ENCODE measurements at places on chromosomes 2 and 18.
A peak's percentile ranks its signal among the peaks of the same experiment; 100 is the strongest.

GRCh38 chr2:165369898-165370296, 99.6 kb upstream of the CSRNP3 start:
- DNase-seq, result no peak

DNA sequence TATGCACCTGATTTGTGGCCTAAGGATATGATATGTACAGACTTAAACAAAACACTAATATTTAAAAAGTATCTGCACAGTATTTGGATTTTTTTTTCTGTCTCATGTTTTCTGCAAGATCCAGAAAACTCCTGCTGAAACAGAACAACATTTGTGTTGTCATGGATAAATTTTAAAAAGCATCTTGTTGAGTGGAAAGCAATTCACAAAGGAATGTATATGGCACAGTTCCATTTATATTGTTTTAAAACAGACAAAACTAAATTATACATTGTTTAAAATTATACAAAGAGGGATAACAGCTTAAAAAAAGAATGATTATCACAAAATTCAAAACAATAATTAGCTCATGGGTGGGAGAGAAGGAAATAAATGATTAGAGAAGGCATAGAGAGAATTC, 193.5 kb downstream of the PPP1R1C start:
- DNase-seq, result no peak

- DNase-seq, result no peak
Measured at GRCh38 chr2:54610700-54611099, 112.8 kb upstream of the EML6 start.

DNA sequence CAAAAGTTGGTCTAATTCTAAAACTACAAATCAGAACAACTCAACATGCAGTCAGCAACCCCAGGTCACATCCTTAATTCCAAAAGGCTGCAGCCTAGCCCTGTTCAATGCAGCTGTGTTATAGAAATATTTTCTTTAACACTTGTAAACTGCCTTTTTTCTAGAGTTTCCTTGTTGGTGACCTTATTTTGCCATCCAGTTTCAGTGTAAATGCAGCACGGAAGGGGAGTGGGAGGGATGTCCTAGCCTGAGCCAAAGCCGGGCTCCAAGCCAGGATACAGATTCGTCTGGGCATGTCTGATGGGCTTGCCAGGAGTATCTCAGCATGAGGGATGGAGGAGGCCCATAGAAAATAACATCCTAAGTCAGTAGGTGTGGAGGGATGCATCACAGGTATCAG, 17.7 kb upstream of the SP3 start:
- no peak for DNase-seq

DNA sequence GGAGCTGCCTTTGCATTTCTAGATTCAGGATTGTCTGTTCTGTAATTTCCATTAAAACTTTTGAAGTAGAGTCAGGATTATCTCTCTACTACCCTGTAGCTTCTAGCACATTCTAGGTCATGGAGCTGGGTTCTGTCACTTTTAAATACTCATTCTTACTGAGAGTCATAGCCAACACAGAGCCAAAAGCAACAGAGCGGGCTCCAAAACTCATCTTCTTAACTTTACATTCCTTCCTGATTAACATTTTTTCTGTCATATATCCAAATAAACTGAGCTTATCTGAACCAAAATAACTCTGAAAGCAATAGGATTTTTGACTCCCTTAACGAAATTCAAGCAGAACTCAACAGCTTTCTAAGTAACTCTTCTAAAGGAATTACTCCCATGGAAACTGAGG, 12.9 kb downstream of the PREPL start:
- DNase-seq, result no peak

DNA sequence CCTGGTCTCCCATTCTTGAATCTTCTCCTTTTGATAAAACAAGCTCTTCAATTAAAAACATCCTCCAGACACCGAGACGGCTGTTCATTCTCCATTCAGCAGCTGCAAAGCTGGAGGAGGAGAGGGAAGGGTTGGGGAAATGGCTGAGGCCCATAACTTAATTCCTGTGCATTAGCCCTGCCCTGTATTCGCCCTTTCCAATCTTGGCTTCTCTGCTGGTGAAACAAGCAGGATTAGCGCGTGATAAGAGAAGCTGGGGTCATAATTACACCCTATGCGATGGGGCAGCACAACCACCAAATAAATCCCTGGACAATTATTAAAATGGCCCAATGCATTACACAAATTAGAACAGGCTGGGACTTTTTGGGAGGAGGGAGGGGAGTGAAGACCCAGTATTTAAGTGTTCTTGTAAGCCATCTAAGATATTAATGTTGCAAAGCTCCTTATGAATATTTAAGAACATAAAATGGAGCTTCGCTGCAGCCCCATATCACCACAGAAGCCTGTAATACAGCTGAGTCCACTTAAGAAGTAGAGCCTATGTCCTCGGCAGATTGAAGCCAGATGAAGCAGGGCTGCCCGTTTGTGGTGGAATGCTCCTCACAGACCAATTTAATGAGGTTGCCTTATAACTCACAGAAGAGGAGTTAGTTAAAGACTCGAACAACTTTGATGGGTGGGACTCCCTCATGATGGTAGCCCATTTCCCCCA, 176.6 kb upstream of the SKOR2 start:
- DNase-seq, result peak; percentile 26

DNA sequence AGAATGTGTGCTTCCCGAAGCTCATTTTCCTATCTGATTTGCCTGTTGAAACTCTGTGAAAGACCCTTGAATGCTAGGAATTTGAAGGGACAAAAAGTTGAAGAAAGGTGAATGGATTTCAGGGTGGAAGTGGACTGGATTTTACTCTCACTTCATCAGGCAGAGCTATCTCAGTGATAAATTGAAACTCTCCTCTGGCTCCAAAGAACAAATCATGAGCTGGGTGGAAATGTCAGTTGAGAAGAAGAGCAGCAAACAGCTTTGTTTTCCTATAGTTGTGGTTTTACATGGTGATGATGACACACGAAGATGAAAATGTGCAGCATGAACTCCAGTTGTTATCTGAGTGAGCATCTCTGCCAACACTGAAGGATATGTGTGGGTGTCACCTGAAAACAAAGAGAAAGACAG, 34.4 kb downstream of the CD28 start:
- no peak for DNase-seq

GRCh38 chr2:17858064-17858463, 20.4 kb upstream of the KCNS3 start:
- DNase-seq, result no peak

DNA sequence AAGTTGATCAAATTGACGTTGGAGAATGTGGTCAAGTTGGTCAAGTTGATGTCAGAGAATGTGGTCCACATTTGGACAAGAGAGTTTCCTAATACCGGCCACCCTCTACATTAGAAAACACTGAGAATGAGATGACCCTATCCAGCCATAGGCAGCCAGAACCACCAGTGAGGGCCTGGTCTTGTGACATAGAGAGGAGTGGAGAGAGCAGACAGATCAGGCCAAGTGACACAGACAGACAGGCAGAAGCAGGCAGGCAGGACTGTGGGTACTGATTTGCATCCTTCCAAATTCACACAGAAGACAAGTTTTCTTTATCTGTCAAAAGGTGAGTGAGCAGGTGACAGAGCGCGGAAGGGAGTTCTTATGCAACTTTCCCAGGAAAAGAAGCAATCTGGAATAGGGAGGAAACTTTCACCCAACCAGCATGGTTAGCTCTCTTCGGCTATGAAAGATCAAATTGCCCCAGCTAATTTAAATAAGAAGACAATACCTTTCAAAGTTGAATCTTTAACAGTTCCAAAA, 109.1 kb upstream of the PID1 start:
- DNase-seq, result no peak

DNA sequence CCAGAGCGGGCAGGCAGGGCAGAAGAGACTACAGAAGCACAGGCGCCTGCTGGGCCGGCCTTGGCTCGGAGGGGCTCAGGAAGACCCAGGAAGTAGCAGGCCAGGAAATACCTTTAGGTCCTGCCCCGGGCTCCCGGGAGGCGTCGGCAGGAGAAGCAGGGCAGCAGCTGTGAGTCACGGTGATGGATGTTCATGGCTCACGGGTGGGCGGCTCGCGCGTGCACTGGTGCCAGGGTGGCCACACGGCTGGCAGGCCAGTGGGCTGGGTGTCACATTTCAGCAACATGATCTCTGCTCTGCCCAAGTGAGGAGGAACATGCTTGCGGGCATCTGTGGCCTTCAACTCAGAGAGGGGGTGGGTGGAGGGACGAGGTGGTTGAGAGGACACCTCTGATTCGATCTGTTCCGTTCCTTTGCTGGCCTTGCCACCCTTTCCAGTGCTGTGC, 139.3 kb downstream of the KLHL29 start:
- no peak for DNase-seq

DNA sequence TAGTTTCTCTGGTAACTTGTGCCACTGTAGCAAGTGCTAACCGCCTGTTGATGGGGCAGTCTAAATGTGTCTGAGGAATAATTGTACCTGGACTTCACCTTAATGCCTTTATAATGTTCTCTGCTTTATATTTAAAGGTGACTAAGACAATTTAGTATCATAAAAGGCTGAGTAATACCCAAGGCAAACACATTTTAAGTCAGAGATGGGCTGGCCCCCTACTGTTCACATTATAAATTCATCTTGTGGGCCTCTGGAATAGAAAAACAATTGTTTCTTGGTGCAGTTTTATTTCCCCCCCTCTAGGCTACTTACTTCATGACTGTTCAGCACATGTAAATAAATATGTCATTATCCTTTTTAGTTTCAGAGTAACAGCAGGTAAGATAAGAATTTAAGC, 559.3 kb upstream of the PIK3C3 start:
- DNase-seq, result no peak

DNA sequence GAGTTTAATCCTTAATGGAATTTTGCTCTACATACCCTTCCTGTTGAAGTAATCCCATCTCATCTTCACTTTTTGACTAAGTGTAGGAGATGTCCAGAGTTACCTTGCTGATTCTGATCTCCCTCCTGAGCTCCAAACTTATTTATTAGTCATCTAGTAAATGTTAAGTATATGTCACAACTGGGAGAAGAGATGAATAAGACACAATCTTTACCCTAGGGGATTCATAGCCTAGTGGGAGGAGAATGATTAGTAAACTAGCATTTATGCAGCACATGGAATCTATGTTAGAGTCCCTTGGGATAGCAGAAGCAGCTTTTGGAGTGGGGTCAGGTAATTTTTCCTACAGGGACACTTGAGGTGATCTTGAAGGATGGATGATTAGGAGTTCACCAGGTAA, 20.7 kb downstream of the ACVR2A start:
- DNase-seq, result no peak

DNA sequence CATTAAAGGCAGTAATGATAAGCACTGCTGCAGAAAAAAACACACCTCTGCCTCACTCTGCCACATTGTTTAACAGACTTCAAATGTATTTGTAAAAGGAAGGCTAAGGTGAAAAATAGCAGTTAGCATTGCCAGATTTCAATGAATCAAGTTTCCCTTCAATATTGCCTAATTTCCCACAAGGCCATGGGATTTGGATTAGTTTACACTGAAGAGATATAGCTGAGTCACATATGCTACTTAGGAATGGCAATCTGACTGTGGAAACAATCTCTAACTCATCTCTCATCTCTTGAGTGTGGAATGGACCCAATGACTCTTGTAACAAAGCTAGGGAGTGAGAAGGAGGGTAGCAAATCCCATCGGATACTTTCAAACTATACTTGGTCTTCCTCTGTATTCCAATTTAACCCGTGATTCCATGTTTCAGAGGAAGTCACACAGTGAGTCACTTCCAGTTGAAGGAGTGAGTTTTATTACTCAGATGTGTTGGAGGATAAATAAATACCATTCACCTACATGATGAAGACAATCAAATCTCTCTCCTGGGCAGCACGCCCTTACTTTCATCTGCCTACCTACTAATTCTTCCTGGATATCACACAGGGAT, 5.1 kb downstream of the B4GALT6 start:
- DNase-seq, result no peak

- DNase-seq, result no peak
Measured at GRCh38 chr18:42025491-42025890, 70.5 kb downstream of the PIK3C3 start.

- no peak for DNase-seq
Measured at GRCh38 chr18:4573735-4574134, 118.6 kb upstream of the DLGAP1 start.

DNA sequence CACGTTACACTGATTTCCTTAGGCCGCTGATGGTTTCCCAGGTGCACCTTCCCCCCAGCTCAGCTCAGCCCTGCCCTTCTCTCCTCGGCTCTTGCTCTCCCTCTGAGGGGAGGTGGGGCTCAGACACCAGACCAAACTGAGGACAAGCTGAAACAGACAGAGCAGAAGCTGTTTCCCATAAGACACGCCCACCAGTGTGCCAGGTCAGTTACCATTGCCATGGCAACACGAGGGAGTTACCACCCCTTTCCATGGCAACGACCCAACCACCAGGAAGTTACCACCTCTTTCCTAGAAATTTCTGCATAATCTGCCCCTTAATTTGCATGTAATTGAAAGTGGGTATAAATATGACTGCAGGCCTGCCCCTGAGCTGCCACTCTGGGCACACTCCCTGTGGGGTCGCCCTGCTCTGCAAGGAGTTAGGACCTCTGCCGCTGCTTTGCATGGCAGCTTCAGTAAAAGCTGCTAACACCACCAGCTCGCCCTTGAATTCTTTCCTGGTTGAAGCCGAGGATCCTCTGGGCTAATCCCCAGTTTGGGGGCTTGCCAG, 120.9 kb upstream of the SMIM21 start:
- peak; percentile 61 for DNase-seq

DNA sequence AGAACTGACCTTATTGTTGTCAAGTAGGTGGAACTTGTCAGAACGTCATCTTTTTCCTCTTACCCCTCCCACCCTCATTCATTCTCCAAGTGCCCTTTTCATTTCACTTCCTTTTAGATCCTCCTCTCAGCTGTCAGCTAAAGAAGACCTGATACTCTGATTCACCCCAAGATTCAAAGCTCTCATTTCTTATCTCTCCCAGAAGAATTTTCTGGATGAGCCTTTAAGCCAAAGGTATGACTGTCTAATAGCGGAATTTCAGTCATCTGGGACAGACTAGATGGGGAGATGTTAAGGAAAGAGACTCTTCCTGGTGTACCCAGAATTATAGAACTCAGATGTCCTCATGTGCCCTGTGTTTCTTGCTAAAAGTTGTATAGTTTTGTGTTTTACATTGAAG, 53.9 kb downstream of the TCF7L1 start:
- DNase-seq, result no peak

GRCh38 chr2:25587361-25587760, 86.0 kb downstream of the DTNB start:
- peak; percentile 27 for DNase-seq

GRCh38 chr18:11733031-11733430, 44.0 kb downstream of the GNAL start:
- DNase-seq, result peak; percentile 82

GRCh38 chr18:34583895-34584294, 126.2 kb upstream of the DTNA start:
- DNase-seq, result no peak

GRCh38 chr2:200845669-200846325, 18.7 kb downstream of the CLK1 start:
- no peak for DNase-seq

- DNase-seq, result no peak
Measured at GRCh38 chr2:191612496-191612895, 65.4 kb upstream of the NABP1 start.

GRCh38 chr2:103789381-103790095, 1027.7 kb downstream of the TMEM182 start:
- peak; percentile 53 for DNase-seq

- DNase-seq, result no peak
Measured at GRCh38 chr2:189506514-189506976, 65.3 kb downstream of the WDR75 start.

Data from retina (tissue), 1 donor.